ENCODE measurements at places on chromosomes 6 and 20.

DNA sequence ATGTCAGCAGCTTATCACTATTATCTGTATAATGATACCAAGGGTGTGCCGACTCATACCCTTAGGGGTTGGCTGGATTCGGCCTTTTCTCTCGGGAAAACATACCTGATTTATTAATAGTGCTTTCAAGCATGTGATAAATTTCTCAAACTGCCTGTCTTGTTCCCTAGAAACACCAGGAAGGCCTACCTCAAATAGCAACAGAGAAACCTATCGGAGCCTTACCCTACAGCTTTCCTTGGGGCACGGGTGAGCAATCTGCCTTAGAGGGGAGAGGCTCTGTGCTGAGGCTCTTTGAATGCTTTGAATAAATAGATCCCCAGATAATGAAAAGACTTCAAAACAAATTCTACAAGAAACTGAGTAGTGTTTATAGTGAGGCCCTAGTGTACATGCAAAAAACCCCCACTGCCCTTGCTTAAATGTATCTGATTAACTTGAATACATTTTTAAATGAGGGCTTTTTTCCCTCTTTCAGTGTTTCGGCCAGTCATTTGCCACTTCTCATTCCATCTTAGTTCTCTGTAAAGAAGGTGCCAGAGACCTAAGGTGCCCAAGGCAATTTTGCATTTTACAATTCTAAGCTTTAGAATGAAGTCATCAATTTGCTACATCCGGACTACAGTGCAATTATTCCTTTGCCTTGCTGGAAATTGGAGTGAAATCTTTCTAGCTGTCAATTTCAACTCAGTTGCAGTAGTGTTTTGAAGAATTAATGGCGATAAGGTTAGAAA lies 320.1 kb downstream of the ESR1 start:
- DNase-seq = no peak

DNA sequence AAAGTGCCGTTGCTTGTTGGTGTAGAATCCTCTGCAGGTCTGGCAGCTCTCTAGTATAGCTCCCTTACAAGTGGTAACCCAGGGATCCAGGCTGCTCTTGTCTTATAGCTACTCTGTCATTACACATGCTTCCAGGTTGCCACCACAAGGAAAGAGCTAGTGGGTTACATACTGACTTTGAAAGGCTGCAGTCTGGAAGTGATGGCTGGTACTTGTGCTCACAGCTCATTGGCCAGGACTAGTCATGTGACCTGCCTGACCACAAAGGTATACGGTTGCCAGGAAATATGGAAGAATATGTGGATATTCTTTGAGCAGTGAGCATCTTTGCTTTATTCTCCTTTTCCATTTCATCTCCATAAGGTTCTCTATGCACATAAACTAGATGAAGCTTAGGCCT lies 46.0 kb downstream of the RREB1 start:
- DNase-seq = no peak

- no peak for DNase-seq
These were observed 71.5 kb downstream of the LYRM2 start for GRCh38 chr6:89566930-89567629.

DNA sequence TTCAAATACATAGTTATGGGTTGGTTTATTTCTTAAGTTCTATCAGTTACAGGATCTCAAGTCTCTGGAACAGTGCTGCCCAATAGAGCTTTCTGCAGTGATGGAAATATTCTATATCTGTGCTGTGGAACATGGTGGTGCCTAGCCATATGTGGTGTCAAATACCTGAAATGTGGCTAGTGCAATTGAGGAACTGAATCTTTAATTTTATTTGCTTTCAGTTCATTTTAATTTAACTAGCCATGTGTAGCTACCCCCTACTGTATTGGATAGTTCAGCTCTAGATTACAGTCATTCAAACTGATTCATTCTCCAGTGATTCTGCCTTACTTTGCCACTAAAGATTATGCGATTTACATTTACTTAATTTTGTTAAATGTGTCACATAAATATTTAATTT lies 503.2 kb downstream of the CDKAL1 start:
- DNase-seq = no peak

DNA sequence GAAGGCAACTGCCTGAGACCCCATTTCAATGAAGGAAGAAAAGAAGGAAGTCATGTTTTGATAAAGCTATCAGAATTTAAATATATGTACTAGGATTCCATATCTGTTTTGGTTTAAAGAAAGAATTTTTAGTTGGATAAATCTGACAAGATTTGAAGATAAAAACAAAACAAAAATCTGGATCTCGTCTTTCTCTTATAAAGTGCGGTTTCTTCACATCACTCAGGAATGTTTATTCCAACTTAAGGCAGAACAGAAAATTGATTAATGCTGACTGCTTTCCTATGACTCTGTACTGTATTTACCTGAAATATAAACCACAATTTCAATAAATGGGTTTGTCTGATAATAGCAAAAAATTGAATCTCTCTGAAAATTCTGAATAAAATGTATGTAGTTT lies 439.7 kb downstream of the RFPL4B start:
- no peak for DNase-seq

DNA sequence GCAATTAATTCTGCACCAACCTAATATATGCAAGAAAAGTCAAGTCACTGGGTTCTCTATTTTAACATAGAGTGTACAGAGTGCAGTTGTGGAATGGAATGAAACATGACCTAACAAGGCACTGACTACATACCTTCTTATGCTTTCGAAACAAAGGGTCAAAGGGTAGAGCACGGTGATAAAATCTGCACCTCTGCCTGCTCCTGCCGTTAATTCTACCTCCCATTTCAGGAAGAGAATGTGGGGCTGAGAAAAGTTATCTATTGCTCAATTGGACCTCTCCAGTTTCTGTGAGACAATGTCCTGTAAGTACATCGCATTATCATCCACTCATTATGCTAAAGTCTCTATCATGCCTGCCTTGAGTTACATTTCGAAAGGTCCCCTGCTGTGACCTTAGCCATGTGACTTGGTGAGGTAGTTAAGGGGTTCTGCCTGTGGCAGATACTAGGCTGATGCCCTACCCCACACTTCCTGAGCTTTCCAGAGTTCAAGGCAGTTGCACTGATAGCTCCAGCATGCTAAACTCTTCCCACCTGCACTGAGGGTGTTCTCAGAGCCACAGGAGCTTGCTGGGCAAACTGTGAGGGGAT lies 14.0 kb upstream of the MOCS1 start:
- DNase-seq = no peak

- no peak for DNase-seq
These were observed 46.0 kb upstream of the SRF start for GRCh38 chr6:43125119-43125518.

GRCh38 chr6:20770773-20771172 lies 236.5 kb downstream of the CDKAL1 start:
- DNase-seq = no peak

DNA sequence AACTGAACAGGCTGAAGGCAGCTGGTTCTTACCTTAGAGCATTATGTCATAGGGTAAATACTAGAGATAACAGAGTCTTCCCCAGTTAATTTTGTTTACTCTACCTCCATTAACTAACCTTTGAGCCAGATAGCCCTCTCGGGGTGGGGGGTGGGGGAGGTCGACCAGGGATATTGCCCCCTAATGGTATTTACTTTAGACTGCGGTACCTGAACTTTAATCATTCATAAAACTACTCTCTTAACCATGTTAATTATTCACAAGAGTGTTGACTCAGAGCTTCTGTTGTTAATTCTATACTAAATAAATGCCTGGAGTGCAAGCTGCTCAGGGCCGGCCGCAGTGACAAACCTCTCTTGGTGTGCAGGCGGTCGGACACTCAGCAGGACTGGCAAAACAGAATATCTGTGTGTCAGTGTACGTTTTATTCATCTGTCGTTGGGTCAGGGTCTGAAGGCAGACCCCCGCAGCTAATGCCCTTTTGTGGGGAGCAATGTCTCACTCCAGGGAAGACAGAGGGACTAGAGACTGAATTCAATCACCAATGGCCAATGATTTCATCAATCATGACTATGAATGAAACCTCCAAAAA lies 152.4 kb upstream of the COL21A1 start:
- DNase-seq = no peak

DNA sequence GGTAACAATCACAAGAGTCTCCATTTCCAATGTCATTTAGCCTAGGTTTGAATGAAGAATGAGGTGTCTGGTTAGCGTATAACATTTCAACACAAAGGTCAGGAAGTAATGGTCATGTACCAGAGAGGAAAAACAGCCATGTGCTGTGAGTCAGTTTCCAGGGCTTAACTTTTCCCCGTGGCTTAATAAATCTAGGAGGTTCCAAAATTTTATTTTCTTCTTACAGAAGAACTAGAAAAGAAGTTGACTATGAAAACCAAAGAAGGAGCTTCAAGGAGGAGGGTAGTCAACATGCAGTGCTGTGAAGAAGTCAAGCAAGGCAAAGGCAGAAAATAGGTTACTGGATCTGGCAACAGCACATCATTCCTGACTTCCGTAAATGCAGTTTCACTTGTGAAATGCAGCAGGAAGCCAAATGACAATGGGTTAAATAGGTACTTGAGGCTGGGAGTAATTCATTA lies 8.4 kb upstream of the GABRR2 start:
- DNase-seq = no peak

GRCh38 chr6:30893001-30893591 lies 8.8 kb downstream of the DDR1 start:
- DNase-seq = no peak

GRCh38 chr20:10672624-10673127 lies 1.1 kb downstream of the JAG1 start:
- DNase-seq = peak; percentile 44

DNA sequence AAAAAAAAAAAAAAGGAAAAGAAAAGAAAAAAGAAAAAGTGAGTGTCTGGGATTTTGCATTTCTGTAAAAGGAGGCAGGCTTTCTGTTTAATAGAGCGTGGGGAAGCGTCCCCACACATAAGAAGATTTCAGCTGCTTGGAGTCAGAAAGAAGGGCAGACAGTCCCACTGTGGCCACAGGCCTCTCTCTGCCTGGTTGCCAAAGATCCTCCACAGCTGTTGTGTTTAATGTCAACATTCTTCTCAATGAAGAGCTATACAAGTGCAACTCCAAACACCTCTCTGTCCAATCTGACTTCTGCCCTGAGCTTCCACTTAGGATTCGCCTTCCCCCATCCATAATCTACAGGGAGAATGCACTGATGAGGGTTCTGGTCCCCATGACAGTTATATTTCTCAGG lies 64.3 kb upstream of the MLN start:
- DNase-seq = no peak

DNA sequence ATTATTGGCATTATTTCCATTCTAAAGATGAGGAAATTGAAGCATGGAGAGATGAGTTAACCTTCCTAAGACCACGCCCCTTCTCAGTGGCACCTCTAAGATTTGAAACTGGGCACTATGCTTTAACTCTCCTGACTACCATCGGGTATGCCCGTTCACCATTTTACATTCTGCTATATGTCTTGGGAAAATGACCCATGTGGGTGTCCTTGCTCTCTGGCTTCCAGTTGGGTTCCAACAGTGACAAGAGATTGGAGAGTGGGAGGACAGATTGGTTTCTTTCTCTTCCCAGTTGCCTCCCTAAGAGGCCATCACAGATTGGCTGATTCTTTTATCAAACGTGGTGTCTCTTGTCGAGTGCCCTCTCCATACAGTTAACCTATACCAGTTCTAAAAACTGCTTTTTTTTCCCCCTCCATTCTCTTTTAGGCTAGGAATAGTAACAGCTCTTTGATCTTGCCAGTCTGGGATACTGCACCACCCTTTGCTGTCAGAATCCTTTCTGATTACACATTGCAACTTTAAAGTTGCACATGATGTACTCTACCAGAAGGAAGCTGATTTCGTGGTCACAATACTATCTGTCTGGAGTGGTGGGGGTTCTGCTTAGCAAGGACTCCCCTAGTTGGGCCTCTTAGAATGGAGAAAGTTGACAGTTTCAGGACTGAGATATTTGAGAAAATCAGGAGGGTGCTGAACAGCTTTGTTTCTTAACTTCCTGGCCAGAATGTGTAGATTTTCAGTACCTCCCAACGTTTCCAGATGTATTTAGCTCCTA lies 88.0 kb upstream of the ELOVL5 start:
- no peak for DNase-seq

DNA sequence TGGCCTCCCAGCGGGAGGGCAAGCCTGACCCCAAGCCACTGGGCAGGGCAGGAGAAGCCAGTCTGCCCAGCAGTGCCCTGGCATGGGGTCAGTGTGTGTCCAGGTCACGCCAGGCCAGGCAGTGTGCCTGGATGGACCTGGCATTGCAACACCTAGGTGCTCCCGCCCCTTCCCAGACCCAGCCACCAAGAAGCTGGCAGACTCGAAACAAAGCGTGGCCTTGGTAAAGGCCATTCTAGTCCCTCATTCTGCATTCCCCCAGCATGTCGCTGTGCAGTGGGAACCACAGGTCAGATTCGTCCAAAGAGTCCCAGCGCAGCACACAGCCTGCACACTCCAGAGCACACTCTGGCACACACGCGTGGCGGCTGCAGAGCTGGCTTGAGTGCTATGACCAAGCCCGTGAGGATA lies 19.3 kb upstream of the APMAP start:
- no peak for DNase-seq

DNA sequence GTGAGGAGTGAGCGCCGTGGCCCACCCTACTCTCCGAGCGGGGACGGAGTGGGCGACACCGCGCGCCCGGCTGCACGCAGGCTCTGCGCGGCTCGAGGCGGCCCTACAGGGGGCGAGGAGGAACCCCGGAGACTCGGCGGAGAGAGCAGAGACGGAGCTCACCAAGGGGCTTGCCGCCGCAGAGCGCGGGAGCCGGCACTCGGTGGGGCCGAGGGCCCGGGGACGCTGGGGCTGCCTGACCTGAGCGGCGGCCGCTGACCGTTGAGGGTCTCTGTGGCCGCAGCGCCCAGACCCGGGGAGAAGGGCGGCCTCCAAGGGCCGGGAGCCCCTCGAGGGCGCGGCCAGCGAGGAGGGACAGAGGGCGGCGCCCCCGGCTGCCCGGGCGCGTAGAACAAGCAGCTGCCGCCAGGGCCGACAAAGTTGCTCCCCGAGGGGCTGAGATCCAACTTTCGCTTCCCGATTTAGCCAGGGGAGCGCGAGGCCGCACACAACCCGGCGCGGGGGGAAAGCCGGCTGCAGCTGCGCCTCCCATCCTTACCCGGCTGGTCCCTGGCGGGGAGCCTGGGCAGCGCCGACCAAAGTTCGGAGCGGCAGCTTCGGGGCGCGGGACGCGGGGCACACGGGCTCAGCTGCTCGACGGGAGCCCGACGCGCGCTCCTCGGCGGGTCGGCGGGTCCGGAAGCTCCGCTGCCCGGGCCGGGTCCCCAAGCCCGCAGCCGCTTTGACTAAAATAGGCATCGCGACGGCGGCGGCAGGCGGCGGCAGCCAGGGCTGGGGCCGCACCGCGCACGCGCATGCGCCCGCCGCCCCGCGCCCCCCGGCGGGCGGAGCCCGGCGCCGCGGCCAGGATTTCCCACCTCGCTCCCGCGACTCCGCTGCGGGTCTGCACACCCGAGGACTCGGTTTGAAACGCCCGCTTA lies 43.1 kb downstream of the POPDC3 start:
- no peak for DNase-seq

GRCh38 chr6:25065666-25066065 lies 129.9 kb upstream of the RIPOR2 start:
- no peak for DNase-seq

GRCh38 chr6:753486-753885 lies 60.5 kb upstream of the EXOC2 start:
- no peak for DNase-seq
